AG10803 (cell line): ENCODE measurements at places on chromosomes 12 and 14.

- DNase-seq = no peak
These were observed 20.7 kb downstream of the KRT85 start for GRCh38 chr12:52346593-52346992.

- no peak for DNase-seq
These were observed 167.1 kb downstream of the CRADD start for GRCh38 chr12:93844164-93844784.

DNA sequence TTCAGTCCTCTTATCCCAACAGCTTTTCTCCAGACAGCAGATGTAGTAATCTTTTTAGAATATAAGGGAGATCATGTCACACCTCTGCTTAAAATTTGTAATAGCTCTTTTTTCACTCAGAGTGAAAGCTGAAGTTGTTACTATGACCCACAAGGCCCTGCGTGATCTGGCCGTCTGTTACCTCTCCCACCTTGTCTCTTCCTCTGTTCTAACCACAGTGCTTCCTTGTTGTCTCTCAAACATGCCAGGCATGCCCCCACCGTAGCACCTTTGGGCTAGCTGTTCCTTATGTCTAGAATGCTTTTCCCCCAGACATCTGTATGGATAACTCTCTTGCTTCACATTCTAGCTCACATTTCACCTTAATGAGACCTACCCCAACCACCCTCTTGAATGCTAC is 6.5 kb downstream of the NECAP1 start:
- DNase-seq = no peak

- peak; percentile 38 for DNase-seq
These were observed 47.3 kb upstream of the LRIG3 start for GRCh38 chr12:58967561-58967960.

GRCh38 chr12:120101617-120102016 is 14.9 kb downstream of the RAB35 start:
- DNase-seq = no peak

GRCh38 chr14:85071447-85071846 is 458.5 kb upstream of the FLRT2 start:
- no peak for DNase-seq

DNA sequence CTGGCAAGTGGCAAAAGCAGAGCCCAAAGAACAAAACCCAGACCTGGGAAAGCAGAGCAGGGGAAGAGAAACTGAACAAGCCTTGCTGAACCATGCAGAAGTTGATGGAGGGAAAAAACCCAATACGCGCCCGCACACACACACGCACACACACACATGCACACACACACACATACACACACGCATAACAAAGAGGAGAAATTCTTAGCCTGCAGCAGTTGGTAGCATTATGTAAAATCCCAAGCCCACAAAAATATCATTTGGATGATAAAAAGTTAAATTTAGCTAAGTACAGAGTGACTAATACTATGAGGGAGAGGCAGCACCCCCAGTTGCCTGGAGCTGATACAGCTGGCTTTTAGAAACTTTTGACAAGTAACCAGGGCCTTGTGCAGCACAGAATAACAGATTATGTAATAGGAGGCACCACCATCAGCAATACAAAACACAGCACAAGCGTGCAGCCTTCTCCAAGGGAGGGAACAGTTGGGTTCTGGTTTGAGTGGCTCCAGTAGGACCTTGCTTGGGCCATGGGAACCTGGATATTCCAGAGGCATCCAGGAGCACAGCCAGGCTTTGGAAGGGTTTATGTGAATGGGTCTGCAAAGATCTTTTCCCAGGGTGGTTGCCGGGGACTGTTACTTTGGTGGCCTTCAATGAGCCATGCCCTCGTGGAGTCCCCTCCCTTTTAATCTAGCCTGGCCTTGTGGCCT is 35.3 kb downstream of the PITPNM2 start:
- peak; percentile 97 for DNase-seq

DNA sequence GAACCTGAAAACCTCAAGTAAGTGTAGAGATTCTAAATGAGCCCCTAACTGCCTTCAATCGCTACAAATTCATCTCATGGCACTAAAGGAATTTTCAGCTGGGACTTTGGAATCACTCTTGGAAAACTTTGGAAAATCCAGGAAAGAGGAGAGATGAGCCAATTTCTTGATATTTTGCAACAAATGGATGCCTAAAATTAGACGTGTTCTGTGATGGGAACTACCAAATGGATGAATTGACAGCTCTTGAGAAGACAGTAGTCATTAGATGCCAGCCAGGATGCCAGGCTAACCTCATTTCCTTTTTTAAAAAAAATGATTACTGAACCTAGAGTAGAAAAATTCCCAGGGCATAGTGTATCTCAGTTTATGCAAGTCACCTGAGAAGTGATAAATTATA is 78.3 kb downstream of the NPAS3 start:
- DNase-seq = peak; percentile 21

GRCh38 chr12:121678305-121678704 is 8.9 kb upstream of the MORN3 start:
- DNase-seq = no peak

DNA sequence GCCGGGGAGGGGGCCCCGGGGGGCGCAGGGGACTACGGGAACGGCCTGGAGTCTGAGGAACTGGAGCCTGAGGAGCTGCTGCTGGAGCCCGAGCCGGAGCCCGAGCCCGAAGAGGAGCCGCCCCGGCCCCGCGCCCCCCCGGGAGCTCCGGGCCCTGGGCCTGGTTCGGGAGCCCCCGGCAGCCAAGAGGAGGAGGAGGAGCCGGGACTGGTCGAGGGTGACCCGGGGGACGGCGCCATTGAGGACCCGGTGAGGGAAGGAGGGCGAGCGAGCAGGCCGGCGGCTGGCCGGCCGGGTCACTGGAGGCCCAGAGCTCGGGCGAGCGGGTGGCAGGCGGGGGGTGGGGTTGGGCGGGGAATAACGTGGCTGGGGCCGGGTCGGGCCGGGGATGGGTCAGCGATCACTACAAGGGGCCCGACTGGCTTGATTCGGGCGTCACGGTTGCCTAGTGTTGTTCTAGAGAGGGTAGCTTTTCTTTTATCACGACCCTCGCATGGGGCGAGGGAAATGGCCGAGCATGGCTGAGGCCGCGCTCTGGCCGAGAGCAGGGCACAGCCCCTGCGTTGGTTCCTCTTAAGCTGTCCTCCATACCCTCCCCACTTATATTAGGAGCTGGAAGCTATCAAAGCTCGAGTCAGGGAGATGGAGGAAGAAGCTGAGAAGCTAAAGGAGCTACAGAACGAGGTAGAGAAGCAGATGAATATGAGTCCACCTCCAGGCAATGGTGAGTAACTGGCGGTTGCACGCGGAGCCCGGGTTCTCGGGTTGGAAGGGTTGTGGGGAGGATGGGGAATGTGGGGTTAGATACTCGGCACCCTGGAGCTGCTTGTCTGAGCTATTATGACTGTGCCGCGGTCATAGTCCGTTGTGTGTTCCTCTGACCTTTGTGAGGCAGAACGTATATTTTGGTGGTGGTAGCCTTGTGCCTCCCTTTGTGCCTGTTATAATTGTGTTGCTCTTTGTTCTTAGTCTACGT is 603 bp downstream of the PABPN1 start:
- DNase-seq = peak; percentile 57

DNA sequence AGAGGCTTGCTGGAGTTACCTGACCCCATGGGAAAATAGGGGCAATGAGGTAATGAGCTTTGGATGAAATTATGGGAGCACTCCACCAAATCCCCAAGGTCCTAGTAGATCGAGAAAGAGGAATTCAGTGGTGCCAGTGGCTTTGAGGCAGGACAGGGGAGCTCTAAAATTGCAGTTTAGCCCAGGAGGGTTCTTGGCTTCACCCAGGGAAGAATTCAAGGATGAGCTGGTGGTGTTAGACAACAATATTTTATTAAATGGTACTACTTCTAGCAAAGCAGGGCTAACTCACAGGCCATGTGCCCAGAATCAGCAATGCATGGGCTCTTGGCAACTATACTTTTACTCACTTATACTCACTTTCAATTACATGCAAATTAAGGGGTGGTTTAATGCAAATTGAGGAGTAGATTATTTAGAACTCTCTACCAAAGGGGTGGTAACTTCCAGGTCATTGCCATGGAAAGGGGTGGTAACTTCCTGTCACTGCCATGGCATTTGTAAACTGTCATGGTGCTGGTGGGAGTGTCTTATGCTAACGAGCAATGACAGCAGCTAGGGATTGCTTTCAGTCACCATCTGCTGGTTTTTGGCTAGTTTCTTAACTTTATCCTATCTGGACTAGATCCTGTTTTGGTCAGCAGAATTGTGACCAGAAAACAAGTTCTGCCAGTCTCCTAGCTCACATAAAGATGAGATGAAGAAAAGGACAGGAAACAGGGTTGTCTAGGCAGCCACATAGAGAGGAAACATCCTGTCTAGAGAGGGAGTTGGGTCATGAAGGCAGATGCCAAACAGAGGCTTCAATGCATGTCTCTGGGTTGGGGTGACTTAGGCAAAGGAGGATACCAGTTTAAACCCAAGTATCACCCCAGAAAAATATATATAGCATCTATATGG is 64.7 kb downstream of the ZNF641 start:
- no peak for DNase-seq

DNA sequence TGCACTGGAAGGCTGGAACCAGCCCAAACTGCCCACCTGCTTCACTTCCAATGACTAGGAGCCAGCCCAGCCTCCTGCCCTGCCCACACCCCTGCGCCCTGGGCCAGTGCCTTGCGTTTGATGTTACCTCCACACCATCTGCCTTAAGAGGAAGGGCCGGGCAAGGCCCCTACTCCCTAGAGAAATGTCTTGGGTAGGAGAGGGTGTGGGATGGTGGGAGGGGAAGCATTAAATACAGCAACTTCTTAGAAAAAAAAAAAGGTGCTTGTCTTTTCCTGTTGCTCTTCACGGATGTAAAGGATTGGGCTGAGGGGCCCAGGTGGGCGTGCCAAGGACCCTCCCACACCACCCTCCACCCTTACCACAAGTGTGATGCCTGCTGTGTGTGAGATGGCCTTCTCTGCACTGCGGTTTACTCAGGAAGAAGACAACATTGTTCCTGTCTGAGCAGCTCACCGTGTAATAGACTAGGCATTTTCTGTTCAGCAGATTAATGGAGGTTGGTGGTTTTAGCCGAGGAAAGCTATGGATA is 99.9 kb downstream of the NINJ2 start:
- peak; percentile 40 for DNase-seq

GRCh38 chr12:82972624-82973023 is 285.9 kb downstream of the TMTC2 start:
- no peak for DNase-seq

GRCh38 chr12:66187036-66187435 is 2.0 kb upstream of the IRAK3 start:
- DNase-seq = no peak

DNA sequence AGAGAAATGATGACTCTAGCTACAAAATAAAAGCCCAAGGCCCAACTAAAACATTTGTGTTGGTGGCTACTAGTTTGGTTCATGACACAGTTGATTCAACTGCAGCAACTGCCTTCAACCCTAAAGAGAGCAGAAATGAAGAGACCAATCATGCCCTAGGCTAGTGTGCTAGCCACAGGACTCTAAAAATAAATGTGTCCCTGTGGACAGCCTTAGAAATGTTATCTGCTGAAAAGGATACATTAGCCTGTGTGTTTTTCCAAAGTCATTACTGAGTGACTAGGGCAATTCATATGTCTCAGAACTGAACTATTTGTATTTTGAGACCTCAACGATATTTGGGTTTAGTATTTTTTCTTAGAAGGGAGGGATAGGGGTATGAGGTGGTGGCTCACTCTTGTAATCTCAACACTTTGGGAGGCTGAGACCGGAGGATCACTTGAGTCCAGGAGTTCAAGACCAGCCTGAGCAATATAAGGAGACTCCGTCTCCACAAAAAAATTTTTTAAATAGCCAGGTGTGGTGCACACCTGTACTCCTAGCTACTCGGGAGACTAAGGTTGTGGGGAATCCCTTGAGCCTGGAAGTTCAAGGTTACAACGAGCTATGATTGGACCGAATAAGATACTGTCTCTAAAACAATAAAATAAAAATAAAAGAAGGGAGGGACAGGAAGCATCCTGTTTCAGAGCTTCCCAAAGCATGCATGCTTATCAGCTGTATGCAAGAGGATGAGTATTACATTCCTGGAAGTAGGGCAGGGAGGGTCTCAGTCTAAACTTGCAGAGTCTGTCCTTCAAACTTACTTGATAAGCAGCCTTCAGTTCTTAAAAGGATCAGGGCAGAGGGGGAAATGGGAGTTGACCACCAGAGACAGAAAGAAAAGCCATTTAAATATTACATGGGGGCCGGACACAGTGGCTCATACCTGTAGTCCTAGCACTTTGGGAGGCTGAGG is 29.6 kb upstream of the NAP1L1 start:
- no peak for DNase-seq

DNA sequence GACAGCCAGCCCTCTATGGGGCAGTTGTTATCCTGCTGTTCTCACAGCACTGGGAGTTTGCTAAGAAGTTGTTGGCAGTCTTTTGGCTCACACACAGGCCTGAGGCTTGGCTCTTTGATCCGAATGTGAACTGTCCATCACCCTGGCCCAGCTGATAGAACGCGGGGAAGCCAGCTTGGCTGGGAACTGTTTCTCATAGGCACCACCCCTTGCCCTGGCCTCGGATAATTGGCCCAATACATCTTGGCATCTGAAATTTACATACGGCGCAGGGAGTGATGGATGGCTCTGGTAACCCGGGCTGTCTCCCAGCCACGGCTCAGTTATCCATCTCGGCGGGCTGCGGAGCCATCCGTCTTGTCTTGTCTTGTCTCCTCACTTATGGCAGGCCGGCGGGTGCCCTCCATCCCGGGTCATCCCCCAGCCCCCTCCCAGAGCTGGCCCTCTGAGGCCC is 164.1 kb downstream of the PHETA1 start:
- DNase-seq = no peak

DNA sequence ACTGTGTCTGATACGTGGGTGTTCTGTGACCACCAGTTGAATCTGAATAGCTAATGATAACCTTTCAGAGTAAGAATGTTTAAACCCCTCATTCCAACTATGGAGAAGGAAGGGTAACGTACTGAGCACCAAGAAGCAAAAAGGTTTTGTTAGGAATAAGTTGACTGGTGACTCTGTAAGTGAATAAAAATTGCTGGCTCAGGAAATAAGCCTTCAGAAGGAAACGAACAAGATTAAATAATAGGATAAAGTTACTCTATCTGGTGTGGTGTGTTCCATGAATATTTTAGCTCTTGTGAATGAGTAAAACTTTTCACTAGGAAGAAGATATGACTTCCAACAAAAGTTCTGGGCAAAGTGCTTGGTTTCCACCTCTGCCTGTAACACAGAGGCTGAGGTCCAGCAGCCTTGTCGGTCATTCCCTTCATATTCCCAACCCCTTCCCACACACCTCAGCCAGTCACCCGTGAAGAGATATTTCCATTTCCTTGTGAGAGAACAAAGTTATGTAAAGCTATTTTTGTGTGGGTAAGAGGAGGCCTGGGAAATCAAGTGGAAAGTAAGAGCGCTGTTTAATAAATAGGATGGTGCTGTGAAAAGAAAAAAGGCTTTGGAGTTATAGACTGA is 47.1 kb downstream of the ARF6 start:
- no peak for DNase-seq
